ENCODE measurements at places on chromosomes 4 and X.

GRCh38 chr4:104906276-104906675, 240.4 kb upstream of the TET2 start:
- no peak for DNase-seq

DNA sequence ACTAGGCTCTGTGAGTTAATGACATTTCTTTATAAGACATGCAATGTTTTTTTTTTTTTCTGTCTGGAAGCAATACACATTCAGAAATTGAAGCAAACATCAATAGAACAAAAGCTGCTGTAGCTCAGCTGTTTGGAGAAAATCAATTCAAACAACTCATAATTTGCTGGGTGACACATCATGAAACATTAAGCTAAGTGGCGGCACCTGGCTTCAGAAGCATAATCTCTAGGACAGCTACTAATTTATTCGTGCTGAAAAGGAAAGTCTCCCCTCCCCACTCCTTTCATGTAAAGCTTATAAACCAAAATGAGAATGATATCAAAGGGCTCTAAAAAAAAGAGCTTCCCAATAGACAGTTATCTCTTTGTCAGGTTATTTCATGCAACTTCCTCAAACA, 73.9 kb downstream of the LUZP4 start:
- no peak for DNase-seq

DNA sequence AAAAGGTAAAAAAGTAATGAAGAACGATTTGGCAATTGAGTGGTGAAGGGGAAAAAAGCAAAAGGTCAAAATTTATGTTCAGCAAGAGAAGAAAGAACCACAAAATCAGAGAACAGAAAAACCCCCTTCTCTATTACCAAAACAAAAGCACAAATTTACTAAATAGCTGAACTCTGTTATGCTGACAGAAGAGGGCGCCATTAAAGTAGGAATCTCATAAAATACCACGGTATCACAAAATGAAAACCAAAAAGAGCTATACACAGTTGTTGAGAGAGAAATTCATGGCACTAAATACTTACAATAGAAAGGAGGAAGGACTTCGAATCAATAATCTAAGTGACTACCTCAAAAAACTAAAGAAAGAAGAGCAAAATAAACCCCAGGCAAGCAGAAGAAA, 69.6 kb upstream of the CXorf66 start:
- DNase-seq = no peak

GRCh38 chr4:2647403-2648158, 108.6 kb downstream of the TNIP2 start:
- no peak for DNase-seq

DNA sequence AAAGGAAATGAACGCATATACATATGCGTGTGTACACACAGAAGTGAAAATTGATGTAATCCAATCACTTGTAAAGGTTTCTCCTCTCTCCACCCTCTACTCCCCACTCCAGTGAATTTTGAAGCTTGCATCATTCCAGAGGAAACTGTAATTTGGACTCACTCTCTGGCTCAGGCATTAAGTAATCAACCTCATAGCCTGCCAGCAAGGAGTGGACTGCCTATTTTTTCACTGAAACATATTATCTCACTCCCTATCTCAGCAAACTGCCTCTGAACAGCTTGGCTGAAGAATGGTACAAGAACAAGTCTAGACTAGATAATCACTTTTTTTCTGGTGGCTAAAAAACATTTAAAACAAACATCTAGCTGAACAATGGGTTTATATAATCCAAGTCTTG, 124.2 kb downstream of the C4orf51 start:
- no peak for DNase-seq

GRCh38 chr4:174910271-174910670, 7.9 kb upstream of the ADAM29 start:
- no peak for DNase-seq

DNA sequence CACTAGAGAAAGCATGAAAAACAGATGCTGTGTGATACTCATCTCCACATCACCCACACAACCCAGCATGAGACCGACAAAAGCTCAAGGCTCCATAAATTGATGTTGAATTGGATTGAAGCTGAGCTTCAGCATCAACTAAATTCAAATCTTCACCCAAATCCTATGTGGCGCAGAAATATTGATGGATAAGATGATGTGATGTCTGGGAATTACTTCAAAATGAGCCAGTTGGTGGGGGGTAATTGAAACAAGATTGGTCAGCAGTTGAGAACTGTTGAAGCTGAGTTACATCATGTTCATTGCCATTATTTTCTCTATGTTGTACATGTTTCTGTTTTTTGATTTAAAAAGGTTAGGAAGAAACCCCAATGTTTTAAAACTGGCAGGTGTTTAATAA, 166.5 kb upstream of the STS start:
- DNase-seq = no peak

GRCh38 chr4:159175085-159175988, 72.5 kb downstream of the RAPGEF2 start:
- peak; percentile 15 for DNase-seq

- DNase-seq = no peak
These were observed 29.7 kb downstream of the TMEM164 start for GRCh38 chrX:110032534-110033147.

- DNase-seq = no peak
These were observed 178.9 kb downstream of the RAPGEF2 start for GRCh38 chr4:159281771-159282170.

DNA sequence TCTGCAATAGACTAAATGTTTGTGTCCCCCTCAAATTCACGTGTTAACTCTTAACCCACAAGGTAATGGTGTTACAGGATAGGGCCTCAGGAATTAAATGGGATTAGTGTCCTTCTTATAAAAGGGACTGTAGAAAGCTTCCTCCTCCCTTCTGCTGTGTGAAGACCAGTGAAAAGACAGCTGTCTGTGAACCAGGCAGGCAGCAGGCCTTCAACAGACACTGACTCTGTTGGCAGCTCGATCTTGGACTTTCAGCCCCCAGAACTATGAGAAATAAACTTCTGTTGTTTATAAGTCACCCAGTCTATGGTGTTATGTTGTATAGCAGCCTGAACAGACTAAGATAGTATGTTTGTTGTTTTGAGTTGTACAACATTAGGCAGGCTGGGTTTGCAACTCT, 208.1 kb downstream of the GBA3 start:
- no peak for DNase-seq

DNA sequence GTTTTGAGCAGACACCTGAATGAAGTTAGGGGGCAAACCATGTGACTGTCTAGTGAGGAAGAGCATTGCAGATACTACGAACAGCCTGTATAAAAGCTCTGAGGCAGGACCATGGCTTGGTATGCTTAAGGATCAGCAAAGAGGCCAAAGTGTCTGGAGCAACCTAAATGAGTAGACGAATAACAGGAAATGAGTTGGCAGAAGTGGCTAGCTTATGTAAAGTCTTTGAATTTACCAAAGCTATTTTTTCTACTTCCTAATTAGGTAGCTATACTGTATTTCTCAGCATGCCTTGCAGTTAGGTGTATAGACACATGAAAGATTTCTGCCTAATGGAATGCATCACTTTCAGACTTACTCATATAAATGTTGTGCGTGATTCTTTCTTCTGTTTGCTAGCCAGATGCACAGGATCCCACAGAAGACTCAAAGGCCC, 9.3 kb upstream of the GPRIN3 start:
- no peak for DNase-seq

- no peak for DNase-seq
These were observed 4.2 kb downstream of the CENPVL3 start for GRCh38 chrX:51614353-51615012.
